HFFc6 (cell line): ENCODE measurements at places on chromosomes 12 and 14.
A peak's percentile ranks its signal among the peaks of the same experiment; 100 is the strongest.

DNA sequence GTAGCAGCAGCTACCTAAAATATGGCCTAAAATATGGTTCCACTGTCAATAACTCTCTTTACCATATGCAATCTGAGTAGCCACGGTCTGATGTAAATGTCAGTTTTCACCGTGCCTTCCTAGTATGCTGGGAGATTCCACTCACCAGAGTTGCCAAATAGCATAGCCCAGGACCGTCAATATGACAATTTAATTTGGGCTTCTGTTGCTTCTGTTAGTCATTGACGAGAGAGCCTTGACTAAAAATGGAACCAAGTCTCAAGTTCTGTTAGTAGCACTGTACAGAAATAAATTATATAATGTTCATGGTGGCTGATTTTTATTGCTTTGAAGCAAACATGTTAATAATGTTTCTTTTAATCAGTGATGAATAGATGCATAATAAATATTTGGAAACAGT, 348.4 kb downstream of the BCAT1 start:
- DNase-seq, result no peak

- peak; percentile 68 for DNase-seq
Observed at GRCh38 chr14:38108681-38109080, 99.0 kb upstream of the SSTR1 start.

GRCh38 chr14:67643713-67644112, 24.0 kb downstream of the ARG2 start:
- DNase-seq, result no peak

DNA sequence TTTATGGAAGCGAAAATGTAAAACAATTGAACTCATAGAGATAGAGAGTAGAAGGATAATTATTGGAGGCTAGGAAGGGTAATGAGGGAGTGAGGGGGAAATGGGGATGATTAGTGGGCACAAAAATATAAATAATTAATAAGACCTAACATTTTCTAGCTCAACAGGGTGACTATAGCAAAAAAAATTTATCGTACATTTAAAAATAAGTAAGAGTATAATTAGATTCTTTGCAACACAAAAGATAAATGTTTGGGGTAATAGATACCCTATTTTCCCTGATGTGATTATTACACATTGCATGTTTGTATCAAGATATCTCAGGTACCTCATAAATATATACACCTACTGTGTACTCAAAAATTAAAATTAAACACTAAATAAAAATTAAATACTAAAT, 1070.0 kb downstream of the LRFN5 start:
- DNase-seq, result no peak

- no peak for DNase-seq
Observed at GRCh38 chr12:3670083-3670620, 82.8 kb downstream of the CRACR2A start.
